ENCODE measurements at places on chromosomes 12 and 14.

DNA sequence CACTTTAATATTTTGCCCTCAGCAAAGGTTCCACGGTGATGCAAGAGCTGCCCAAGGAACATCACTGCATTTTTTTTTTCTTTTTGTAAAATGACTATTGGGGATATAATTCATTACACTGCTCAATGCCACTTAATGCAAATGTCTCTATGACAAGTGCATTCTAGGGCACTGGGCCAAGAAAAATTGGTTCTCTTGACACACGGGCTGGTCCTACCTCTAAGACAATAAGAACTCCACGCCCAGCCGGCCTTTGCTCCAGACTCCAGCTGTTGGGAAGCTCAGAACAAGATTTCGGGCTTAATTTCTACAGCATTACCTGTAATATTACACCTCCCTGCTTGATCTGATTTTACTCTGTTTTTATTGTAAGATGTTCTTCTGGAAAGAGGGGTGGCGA lies 48.8 kb upstream of the VRK1 start:
- no peak for DNase-seq

DNA sequence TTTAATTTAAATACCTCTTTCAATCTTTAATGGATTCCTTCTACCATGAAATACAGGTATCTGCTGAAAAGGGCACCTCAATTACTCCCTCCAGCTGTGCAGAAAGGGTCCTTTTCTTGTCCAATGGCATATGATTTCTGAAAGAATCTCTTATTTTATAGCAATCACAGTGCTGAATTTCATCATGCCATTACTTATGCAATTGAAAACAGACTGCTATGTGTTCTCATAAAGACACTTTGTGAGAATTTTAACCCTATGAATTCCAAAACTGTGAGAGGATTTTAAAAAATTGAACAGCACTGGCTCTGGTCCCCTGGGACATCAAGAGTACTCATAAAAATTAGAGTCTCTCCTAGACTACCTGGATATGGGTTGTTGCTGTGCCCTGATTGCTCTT lies 45.9 kb upstream of the CNOT2 start:
- DNase-seq, result no peak

DNA sequence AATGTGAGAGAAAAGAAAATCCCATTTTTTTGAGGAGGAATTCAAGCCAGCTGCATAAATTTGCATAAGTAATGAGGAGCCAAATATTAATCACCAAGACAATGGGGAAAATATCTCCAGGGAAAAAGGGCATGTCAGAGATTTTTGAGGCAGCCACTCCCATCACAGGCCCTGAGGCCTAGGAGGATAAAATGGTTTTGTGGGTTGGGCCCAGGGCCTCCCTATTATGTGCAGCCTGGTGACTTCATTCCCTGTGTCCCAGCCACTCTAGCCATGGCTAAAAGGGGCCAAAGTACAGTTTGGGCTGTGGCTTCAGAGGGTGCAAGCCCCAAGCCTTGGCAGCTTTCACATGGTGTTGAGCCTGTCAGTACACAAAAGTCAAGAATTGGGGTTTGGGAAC lies 1051.0 kb upstream of the FOXG1 start:
- DNase-seq, result no peak

DNA sequence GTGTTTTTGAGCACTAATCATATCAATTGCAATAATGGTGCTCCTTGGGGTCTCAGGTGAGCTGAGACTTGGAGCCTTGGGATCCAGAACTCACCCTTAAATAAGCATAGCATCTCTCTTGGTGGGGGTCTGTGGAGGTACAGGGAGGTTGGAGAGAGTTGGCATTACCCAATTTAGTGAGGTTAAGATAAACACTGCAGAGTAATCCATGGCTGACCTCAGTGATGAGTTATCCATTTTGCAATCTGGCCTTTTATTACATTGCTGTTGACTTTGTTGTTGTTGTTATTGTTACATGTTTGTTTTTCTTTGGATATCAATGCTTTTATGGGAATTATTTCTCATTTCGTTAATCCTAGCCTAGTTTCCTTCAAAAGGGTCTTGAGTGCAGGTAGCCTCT lies 373.3 kb downstream of the NRXN3 start:
- no peak for DNase-seq

DNA sequence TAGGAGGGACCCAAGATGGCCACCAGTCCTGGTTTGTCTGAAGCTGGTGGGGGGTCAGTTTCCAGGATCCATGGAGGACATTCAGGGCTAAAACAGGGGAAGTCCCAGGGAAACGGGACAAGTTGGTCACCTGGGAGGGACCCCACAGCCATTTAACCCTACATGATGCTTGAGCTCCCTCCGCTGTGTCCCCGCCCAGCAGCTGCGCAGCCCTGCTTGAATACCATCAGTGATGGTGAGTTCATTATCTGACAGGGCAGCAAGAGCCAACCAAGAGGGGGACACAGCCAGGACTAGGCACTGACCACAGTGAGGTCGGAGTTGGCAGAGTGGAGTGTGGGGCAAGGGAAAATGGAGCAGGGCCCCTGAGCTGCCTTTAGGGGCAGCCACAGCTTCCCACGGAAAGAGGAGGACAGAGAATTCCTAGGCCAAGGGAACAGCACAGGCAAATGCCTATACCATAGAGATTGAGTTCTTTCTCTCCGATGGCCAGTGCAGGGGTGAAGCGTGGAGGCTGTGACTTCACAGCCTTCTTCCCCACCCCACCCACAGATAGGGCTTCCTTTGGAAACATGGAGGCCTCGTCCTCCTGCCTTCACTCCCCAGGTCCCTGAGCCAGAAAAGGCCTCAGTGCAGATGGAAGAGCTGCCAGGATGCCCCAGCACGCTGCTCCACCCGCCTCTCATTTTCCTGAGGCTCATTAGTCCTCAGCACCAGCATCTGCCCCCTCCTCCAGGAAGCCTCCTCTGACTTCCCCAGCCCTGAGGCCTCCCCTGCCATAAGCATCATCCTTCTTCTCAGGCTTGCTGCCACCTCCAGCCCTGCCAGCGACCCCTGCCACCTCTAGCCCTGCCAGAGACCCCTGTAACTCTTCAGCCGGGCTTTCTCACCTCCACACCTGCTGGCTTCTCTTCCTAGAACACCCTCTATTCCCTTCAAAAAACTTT lies 51.4 kb downstream of the CYP46A1 start:
- no peak for DNase-seq

Measured in activated B cell treated with CpG ODN at 0.5 μM for 24 hours (primary cell).